Regular cardiac myocyte (primary cell): ENCODE measurements at places on chromosomes 1 and 21. TPM values are rescaled to one million over a fixed set of nuclear protein-coding genes. Genes with fewer than 3 reads are reported as not detected.

The ZBTB18 gene
- 17.4 and 21.4 TPM in 2 replicates for total RNA-seq

The DIO1 gene
- not detected in 2 replicates for total RNA-seq

The FNDC10 gene
- total RNA-seq = 1.3 and 1.7 TPM in 2 replicates

The KRTAP10-5 gene
- not detected in 2 replicates for total RNA-seq

The KRTAP10-11 gene
- total RNA-seq = not detected in 2 replicates

The S100A7A gene
- total RNA-seq = not detected in 2 replicates

The PIK3CD gene
- total RNA-seq = 3.1 and 7.6 TPM in 2 replicates

The CNIH3 gene
- 11.3 and 26.3 TPM in 2 replicates for total RNA-seq

The LCE6A gene
- total RNA-seq = not detected in 2 replicates

The CCDC30 gene
- 0.96 and 1.4 TPM in 2 replicates for total RNA-seq

The FCRL4 gene
- total RNA-seq = not detected in 2 replicates

The SARS1 gene
- 275 and 281 TPM in 2 replicates for total RNA-seq

The FAM163A gene
- under 0.01 TPM in 1 of 2 replicates, not detected in the other for total RNA-seq

The PTCH2 gene
- total RNA-seq = under 0.01 TPM in 2 replicates

The KLF18 gene
- total RNA-seq = not detected in 2 replicates

The FAM151A gene
- total RNA-seq = not detected in 2 replicates

The WDR64 gene
- not detected in 2 replicates for total RNA-seq

The CBR3 gene
- 15.9 and 20.0 TPM in 2 replicates for total RNA-seq

The PCNX2 gene
- total RNA-seq = 13.4 and 40.0 TPM in 2 replicates

The VSIG8 gene
- not detected in 2 replicates for total RNA-seq

The CFHR5 gene
- not detected in 2 replicates for total RNA-seq

The CELA3A gene
- total RNA-seq = not detected in 2 replicates

The FAM131C gene
- total RNA-seq = 0.28 TPM in 1 of 2 replicates, not detected in the other

The ROR1 gene
- total RNA-seq = 7.3 and 11.3 TPM in 2 replicates

The CFAP410 gene
- 4.8 and 11.3 TPM in 2 replicates for total RNA-seq

The STUM gene
- total RNA-seq = under 0.01 TPM in 1 of 2 replicates, not detected in the other

The DFFA gene
- total RNA-seq = 37.2 and 54.1 TPM in 2 replicates

The C1orf216 gene
- total RNA-seq = 16.1 and 20.7 TPM in 2 replicates

The GJB3 gene
- under 0.01 TPM in 2 replicates for total RNA-seq

The FMO4 gene
- 0.96 and 3.9 TPM in 2 replicates for total RNA-seq

The TEX38 gene
- total RNA-seq = not detected in 2 replicates

The INAVA gene
- under 0.01 and 0.19 TPM in 2 replicates for total RNA-seq

The INSRR gene
- under 0.01 TPM in 1 of 2 replicates, not detected in the other for total RNA-seq

The SPRR2A gene
- total RNA-seq = not detected in 2 replicates

The C1orf146 gene
- total RNA-seq = not detected in 2 replicates

The FABP3 gene
- total RNA-seq = 2.7 and 2.8 TPM in 2 replicates

The DCST2 gene
- total RNA-seq = not detected in 2 replicates

The RGS4 gene
- 919 and 1,715 TPM in 2 replicates for total RNA-seq

The PROK1 gene
- not detected in 2 replicates for total RNA-seq

The OR2T35 gene
- total RNA-seq = not detected in 2 replicates

The ATP1A2 gene
- total RNA-seq = 0.28 TPM in 1 of 2 replicates, not detected in the other

The SLC27A3 gene
- total RNA-seq = 6.1 and 8.5 TPM in 2 replicates

The FDPS gene
- total RNA-seq = 110 and 204 TPM in 2 replicates

The PLA2G2F gene
- not detected in 2 replicates for total RNA-seq

The KIF21B gene
- 0.19 and 0.28 TPM in 2 replicates for total RNA-seq

The TMEM82 gene
- total RNA-seq = not detected in 2 replicates

The PGLYRP3 gene
- total RNA-seq = not detected in 2 replicates

The CAMTA1 gene
- 59.6 and 62.9 TPM in 2 replicates for total RNA-seq

The NIPAL3 gene
- 59.4 and 66.8 TPM in 2 replicates for total RNA-seq

The KIAA0040 gene
- total RNA-seq = 0.19 and 0.85 TPM in 2 replicates

The CELA2B gene
- not detected in 2 replicates for total RNA-seq

The TNFAIP8L2 gene
- total RNA-seq = not detected in 2 replicates

The PGLYRP4 gene
- not detected in 2 replicates for total RNA-seq

The ASCL5 gene
- under 0.01 TPM in 1 of 2 replicates, not detected in the other for total RNA-seq

The ZRANB2 gene
- 40.9 and 66.5 TPM in 2 replicates for total RNA-seq

The CRYAA gene
- not detected in 2 replicates for total RNA-seq

The PRKCZ gene
- total RNA-seq = 3.3 and 3.7 TPM in 2 replicates

The SPRR2G gene
- not detected in 2 replicates for total RNA-seq

The NOS1AP gene
- under 0.01 and 0.38 TPM in 2 replicates for total RNA-seq
